ENCODE measurements at places on chromosomes 7 and 10. TPM values are rescaled to one million over a fixed set of nuclear protein-coding genes. Genes with fewer than 3 reads are reported as not detected.

Gene ITGA8
- not detected for total RNA-seq

Gene DPYSL4
- total RNA-seq: 1.6 TPM

Gene SMKR1
- 0.59 TPM for total RNA-seq

Gene NUTM2B
- 0.73 TPM for total RNA-seq

Gene CTAGE15
- total RNA-seq: not detected

Gene CALML3
- total RNA-seq: not detected
